Thoracic aorta endothelial cell (primary cell): ENCODE measurements at places on chromosomes 6 and 20. TPM values are rescaled to one million over a fixed set of nuclear protein-coding genes. Genes with fewer than 3 reads are reported as not detected.

Gene SPTLC3
- 0.40 and 1.1 TPM in 2 replicates for total RNA-seq

Gene ZNF343
- total RNA-seq = 12.6 and 12.8 TPM in 2 replicates

Gene KHDRBS2
- total RNA-seq = not detected in 2 replicates

Gene IL20RA
- total RNA-seq = not detected in 2 replicates

Gene ANGPT4
- total RNA-seq = not detected in 2 replicates

Gene HS3ST5
- total RNA-seq = not detected in 2 replicates

Gene VSX1
- total RNA-seq = not detected in 2 replicates

Gene ZNF311
- total RNA-seq = 0.50 and 0.66 TPM in 2 replicates

Gene RIPPLY2
- not detected in 2 replicates for total RNA-seq

Gene SPDEF
- total RNA-seq = under 0.01 and 0.07 TPM in 2 replicates

Gene RRP36
- total RNA-seq = 104 and 118 TPM in 2 replicates

Gene TLDC2
- not detected in 2 replicates for total RNA-seq

Gene SRPK1
- total RNA-seq = 138 and 187 TPM in 2 replicates

Gene CRISP2
- total RNA-seq = not detected in 2 replicates

Gene NR2E1
- total RNA-seq = not detected in 2 replicates

Gene PPARD
- total RNA-seq = 5.2 and 6.6 TPM in 2 replicates

Gene SPATS1
- not detected in 2 replicates for total RNA-seq

Gene FAM83C
- total RNA-seq = not detected in 2 replicates

Gene GTSF1L
- not detected in 2 replicates for total RNA-seq

Gene SPO11
- not detected in 2 replicates for total RNA-seq

Gene UBD
- total RNA-seq = 0.14 TPM in 1 of 2 replicates, not detected in the other

Gene CCR6
- total RNA-seq = not detected in 2 replicates

Gene ESR1
- 0.13 TPM in 1 of 2 replicates, not detected in the other for total RNA-seq

Gene SSTR4
- total RNA-seq = not detected in 2 replicates

Gene SLC22A16
- total RNA-seq = not detected in 2 replicates

Gene ARMC12
- total RNA-seq = 0.13 TPM in 1 of 2 replicates, not detected in the other

Gene PPIL6
- 0.14 and 0.27 TPM in 2 replicates for total RNA-seq

Gene DSP
- under 0.01 and 0.22 TPM in 2 replicates for total RNA-seq

Gene COL19A1
- total RNA-seq = not detected in 2 replicates

Gene MYT1
- not detected in 2 replicates for total RNA-seq

Gene UBE2V1
- 146 and 172 TPM in 2 replicates for total RNA-seq

Gene TPD52L1
- 4.3 and 4.7 TPM in 2 replicates for total RNA-seq

Gene C2
- not detected in 2 replicates for total RNA-seq

Gene CST8
- not detected in 2 replicates for total RNA-seq

Gene RAB44
- under 0.01 TPM in 1 of 2 replicates, not detected in the other for total RNA-seq

Gene CLPSL2
- not detected in 2 replicates for total RNA-seq

Gene FKBP5
- total RNA-seq = 48.0 and 64.5 TPM in 2 replicates

Gene SGK2
- total RNA-seq = 0.14 and 0.53 TPM in 2 replicates

Gene PERP
- total RNA-seq = 36.7 and 47.4 TPM in 2 replicates

Gene SLC22A3
- total RNA-seq = 0.07 and 0.27 TPM in 2 replicates

Gene TPBG
- total RNA-seq = 15.4 and 21.2 TPM in 2 replicates

Gene BTBD3
- 27.5 and 41.1 TPM in 2 replicates for total RNA-seq

Gene TMEM244
- not detected in 2 replicates for total RNA-seq

Gene CLIC5
- under 0.01 and 0.07 TPM in 2 replicates for total RNA-seq

Gene ZSCAN23
- total RNA-seq = 0.65 and 1.5 TPM in 2 replicates

Gene AIF1
- total RNA-seq = not detected in 2 replicates

Gene FOXF2
- not detected in 2 replicates for total RNA-seq

Gene BRPF3
- total RNA-seq = 20.1 and 20.2 TPM in 2 replicates

Gene OVOL2
- not detected in 2 replicates for total RNA-seq

Gene PRSS16
- total RNA-seq = not detected in 2 replicates

Gene IMPG1
- not detected in 2 replicates for total RNA-seq

Gene HLA-DRB1
- total RNA-seq = 0.93 TPM in 1 of 2 replicates, not detected in the other
